Cerebellum (tissue), 4 donors: ENCODE measurements at places on chromosomes 3 and 15. TPM values are rescaled to one million over a fixed set of nuclear protein-coding genes. Genes with fewer than 3 reads are reported as not detected.
A peak's percentile ranks its signal among the peaks of the same experiment; 100 is the strongest.

GRCh38 chr15:29420188-29420587 is 150.6 kb upstream of the NSMCE3 start:
- DNase-seq = no peak

DNA sequence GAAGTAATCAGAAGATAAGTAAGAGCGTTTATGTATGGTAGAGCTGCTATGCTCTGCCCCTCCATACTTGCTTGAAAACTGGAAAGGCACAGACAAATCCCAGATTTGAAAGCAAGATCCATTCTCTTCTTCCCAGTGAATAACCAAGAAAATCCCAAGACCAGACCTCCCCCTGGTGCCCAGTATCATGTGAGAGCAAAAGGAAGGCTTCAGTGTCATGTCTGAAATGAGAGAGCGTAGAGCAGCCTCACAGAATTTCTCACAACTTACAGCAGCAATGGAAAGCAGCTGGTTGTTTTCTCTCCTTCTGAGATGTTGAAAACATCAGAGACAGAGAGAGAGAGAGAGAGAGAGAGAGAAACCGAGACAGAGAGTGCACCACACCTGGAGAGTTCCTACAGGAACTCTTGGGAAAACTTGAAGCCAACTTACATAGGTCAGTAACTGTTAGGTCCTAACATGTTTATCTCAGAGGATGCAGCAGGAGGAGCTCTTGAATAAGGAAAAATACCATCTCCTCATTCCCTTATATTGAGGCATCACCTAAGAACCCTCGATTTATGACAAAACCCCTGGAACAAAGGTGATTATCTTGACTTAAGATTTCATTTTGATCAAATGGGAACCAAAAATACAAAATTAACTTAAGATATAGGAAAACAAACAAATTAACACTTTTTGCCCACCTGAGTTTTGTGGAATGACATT is 273.3 kb downstream of the NSUN3 start:
- DNase-seq = peak; percentile 20

- no peak for DNase-seq
Measured at GRCh38 chr3:72129501-72130094, 344.6 kb upstream of the PROK2 start.

DNA sequence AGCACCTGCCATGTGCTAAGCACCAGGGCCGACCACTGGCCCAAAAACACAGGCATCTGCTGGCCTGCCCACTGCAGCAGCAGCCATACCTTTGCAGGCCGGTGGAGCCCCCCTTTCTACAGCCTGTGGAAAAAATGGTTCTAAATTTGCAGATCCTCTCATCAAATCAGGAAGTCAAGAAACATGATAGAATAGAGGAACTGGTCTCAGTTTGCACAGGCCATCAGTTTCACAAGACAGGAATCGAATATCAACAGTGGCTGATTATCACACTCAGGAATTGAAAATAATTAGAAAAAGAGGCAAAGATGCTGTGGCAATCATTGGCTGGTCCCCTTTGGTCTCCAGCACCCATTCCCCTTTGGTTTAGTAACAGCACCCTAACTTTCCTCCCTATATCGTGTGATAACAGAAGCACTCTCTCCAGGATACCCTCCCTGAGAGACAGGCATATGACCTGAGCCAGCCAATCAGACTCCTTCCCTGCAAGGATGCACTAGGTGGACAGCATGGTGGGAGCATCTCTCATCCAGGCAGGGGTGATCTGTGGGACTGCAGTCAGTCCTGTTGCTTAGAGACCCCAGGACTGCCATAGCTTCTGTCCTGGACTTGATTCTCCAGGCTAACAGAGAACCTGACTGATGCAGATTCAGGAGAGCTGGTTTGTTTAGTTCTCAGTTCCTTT is 3.5 kb upstream of the PAK6 start:
- no peak for DNase-seq

GRCh38 chr15:69504352-69505040 is 51.9 kb downstream of the RPLP1 start:
- DNase-seq = no peak

DNA sequence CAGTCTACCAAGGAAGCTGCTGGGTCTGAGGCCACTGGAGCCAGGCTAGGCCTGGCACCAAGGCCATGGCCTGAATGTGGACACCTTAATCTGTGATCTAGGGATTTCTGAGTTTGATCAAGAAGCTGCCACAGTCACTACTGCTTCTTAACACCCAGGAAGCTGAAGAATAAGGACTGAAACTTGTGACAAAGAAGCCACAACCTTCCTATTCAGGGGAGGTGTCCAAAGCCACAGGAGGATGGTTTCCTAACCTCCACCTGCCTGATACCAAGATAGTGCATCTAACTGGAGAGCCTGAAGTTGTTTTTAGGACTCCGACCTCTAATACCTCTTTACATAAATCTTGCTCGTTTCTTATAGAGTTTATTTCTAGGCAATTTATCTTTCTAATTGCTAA is 5.5 kb upstream of the ANO10 start:
- DNase-seq = no peak

DNA sequence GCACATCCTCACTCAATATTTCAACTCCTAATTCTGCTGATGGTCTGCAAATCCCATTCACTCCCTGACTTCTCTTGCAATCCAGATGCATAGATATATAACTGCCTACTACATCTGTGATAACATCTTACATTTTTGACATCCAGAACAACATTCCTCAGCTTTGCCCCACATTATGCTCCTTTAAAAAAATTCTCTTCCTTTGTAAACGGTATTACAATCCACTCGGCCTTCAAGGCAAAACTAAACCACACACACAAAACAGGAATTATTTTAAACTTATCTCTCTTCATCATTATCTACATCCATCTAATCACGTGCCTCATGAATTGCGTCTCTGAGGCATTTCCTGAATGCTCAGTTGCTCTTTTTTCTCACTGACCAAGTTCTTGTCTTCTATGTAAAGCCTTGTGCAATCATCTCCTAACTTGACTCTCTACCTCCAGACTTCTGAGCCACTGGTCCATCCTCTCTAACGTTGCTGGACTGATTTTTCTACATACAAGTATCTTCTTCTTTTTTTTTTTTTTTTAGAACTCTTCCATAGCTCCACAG is 117.0 kb downstream of the SATB1 start:
- no peak for DNase-seq

DNA sequence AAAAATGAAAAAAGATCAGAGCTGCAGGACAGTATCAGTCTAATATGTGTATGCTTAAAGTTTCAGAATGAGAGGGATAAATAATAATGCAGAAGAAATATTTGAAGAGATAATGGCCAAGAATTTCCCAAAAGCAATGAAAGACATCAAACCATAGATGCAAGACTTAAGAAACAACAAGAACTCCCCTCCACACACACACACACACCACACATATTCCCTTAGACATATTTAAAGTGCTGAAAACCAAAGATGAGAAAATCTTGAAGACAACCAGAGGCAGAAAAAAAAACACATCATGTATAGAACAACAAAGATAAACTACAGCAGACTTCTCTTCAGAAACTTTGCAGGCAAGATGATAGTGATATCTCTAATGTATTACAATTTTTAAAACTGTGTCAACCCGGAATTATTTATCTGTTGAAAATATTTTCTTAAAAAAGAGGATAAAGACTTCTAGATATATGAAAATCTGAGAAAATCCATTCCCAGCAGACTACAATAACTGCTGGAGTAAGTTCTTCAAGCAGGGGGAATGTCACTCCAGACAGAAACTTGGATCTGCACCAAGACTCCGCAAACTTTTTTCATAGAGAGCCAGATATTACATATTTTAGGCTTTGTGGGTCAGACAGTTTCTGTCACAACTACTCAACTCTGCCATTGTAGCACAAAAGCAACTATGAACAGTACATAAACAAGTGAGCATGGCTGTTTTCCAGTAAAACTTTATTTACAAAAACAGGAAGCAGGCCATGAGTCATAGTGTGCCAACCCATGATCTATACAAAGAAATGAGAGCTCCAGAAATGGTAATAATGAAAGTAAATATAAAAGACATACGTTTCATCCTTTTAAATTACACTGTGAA is 223.4 kb upstream of the CGNL1 start:
- no peak for DNase-seq

- DNase-seq = no peak
Measured at GRCh38 chr3:86787091-86787490, 203.9 kb downstream of the VGLL3 start.

GRCh38 chr3:175307642-175308041 is 448.5 kb downstream of the NAALADL2 start:
- DNase-seq = no peak

DNA sequence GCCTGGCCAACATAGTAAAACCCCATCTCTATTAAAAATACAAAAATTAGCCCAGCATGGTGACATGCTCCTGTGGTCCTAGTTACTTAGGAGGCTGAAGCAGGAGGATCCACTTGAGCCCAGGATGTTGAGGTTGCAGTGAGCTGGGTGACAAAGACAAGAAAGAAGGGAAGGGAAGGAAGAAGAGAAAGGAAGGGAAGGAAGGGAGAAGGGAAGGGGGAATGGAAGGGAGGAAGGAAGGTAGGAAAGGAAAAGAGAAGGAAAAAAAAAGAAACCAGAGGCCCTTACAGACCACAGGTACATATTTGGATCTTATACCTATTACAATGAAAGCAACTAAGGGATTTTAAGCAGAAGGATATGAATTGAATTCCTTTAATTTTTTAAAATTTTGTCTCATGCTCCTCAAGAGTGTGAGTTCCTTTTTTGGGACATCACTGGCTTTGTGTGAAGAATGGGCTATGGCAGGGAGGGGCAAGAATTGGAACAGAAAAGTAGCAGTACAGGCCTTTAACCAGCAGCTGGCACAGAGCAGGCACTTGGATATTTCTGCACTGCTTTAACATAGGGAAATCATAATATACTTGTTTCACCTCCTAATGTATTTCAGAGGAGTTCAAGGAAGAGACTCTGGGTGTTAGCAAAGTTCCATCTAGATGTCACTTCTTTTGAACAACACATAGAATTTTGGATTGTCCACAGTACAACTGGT is 7.9 kb downstream of the RAB27A start:
- no peak for DNase-seq

DNA sequence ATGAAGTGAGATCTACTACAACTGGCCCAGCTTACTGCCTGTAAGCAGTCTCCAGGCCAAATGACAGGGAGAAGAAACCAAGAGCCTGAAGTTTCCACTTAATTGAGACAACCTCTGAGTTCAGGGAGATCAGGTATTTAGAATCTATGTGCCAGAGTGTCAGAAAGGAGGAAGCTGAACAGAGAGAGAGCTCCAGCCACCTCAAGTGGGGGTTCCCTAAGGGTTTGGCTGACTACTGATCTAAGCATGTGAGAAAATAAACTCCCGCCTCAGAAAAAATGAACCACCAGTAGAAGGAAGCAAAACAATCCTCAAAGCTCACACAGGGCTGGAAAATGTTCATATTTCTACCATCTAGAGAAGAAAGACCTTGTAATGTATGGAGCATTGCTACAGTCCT is 25.0 kb downstream of the ADAM10 start:
- no peak for DNase-seq

DNA sequence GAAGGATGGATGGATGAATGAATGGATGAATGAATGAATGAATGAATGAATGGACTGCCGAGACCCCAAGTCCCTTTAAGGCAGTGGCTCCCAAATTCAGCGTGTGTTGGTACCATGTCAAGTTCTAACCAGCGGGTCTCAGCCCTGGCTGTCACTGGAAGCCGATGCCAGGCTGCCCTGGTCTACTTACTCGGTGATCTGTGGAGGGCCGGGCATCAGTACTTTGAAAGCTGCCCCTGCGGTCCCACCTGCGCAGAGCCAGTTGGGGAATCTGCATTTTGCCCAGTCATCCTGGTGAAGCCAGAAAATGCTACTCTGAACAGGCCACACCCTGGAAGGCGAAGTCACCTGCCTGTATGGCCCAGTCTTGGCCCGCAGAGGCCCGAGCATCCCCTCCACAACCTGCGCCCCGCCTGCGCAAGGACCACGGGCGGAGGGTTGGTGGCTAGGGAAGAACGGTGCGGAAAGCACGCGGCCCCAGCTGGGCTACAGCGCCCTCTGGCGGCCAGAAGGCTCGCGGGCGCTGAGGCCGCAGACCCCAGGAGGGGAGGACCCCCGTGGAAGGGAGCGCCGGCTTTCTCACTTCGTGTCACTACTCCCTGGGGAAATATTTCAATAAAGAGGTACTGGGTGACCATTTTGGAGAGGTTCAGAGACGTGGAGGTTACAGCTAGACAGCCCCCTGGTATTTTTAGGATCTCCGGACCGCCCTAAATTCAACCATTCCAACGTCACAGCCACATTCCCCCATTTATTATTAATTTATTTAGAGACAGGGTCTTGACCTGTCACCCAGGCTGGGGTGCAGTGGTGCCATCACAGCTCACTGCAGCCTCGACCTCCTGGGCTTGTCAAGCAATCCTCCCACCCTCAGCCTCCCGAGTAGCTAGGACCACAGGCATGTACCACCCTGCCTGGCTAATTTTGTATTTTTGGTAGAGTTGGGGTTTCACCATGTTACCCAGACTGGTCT is 34.9 kb downstream of the PRKCD start:
- DNase-seq = peak; percentile 53

DNA sequence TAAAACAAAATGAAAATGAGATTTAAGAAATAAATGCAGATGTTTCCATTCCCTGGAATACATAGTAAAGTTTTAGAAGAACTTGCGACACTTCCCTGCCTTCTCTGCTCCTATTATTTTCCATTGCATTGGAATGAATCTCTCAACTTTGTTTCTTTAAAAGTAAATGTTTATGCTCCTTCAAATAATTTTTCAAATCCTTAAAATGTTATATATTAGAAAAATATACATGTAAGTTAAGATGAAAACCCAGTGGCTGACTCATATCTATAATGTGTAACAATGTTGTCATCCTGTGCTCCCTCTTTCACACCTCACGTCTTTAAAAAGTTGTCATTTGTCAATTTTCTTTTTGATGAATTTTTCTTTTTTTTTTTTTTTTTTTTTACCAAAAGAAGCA is 3.6 kb downstream of the RBMS3 start:
- DNase-seq = no peak

- DNase-seq = no peak
Measured at GRCh38 chr15:63598473-63599400, 1.6 kb downstream of the FBXL22 start.

GRCh38 chr3:79306934-79307570 is 460.7 kb downstream of the ROBO1 start:
- DNase-seq = no peak

DNA sequence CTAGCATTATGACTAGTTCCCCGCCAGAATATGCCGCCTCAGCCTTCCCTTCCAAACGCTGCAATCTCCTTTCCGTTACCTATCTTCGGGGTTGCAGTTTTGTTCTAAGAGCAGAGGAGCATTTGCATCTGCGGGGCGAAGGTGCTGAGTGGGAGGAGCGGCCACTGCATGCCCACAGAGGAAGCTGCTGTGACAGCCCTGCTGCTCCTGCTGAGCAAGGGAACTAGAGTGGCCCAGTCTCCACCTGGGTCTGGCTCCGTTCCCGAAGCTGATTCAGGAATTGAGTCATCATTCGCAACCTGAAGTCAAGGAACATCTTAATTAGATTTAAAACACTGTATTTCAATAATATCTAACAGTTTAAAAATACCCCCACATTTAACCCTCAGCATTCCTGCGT is 98.2 kb upstream of the TJP1 start:
- peak; percentile 57 for DNase-seq

- no peak for DNase-seq
Measured at GRCh38 chr3:2001306-2002108, 97.2 kb upstream of the CNTN4 start.

Gene PPP2R3A
- 31.2 TPM for total RNA-seq

Gene GABRR3
- total RNA-seq = not detected

Gene IL17RD
- total RNA-seq = 29.3 TPM

Gene GOLGA6C
- total RNA-seq = not detected

Gene CLEC3B
- 17.1 TPM for total RNA-seq

Gene MIX23
- 16.2 TPM for total RNA-seq

Gene RBM6
- total RNA-seq = 114 TPM

Gene ATP13A5
- 0.27 TPM for total RNA-seq
